ENCODE measurements at places on chromosomes 3 and 15.

DNA sequence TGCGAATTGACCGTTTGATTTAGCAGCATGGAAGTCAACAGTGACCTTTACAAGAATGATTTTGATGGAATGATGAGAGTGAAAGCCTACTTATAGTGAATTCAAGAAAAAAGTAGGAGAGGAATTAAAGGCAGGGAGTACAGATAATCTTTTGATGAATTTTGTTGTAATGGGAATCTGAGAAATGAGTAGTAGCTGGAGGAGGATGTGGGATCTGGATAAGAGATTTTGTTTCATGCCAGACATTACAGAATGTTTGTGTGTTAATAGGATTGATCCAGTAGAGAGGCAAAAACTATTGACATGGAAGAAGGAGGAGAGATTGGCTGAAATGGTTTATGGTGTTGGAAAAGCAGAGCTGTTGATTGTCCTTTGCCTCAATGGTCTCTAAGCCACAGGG is 17.4 kb upstream of the ZNF609 start:
- no peak for DNase-seq

GRCh38 chr15:62287066-62287857 is 122.2 kb upstream of the C2CD4B start:
- DNase-seq: no peak

DNA sequence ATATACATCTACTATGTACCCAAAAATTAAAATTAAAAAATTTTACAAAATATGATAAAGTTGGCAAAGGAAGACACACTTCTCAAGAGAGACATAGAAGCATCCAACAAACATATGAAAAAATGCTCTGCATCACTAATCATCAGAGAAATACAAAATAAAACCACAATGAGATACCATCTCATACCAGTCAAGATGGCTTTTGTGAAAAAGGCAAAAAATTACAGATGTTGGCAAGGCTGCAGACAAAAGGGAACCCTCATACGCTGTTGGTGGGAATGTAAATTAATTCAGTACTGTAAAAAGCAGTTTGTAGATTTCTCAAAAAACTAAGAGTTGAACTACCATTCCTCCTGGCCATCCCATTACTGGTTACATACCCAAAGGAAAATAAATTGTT is 581.7 kb upstream of the CCDC54 start:
- DNase-seq: no peak

GRCh38 chr3:72134989-72135451 is 350.1 kb upstream of the PROK2 start:
- DNase-seq: no peak

- DNase-seq: no peak
These were observed 72.9 kb downstream of the GHSR start for GRCh38 chr3:172375206-172375850.

DNA sequence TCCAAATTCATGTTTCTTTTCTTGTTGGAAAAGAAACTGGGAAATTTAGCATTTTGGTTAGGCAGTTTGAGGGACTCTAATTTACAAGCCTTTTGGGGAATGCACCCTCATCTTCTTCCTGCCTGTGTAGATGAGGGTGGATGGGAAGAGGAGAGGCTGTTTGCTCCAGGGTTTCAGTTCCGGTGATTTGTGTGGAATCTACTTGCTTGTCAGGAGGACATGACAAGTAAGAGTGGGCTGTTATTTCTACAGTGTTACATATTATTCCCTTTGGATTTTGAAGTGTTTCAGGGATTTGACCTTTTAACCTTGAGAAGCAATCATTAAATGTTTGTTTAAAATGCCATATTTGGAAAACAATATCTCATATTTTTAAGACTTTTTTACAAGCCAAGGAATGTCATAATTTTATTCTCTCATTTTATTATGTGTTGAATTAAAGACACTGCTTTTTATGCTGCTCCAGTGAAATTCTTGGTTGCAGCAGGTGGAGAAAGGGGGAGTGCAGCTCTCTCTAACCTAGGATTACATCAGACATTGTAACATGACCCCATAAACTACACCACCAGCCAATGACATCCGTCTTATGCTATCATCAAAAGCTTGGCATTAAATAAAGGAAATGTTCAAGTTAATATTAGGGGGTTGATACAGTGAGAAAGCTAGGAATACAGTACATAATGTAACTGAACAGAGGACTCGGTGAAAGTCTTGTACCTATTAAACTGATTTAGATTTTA is 30.2 kb downstream of the PLAAT1 start:
- DNase-seq: no peak

- DNase-seq: no peak
These were observed 200.4 kb upstream of the TBC1D5 start for GRCh38 chr3:17942856-17943255.

- DNase-seq: no peak
These were observed 622.0 kb downstream of the PYDC2 start for GRCh38 chr3:192082730-192083660.

GRCh38 chr3:81839504-81840094 is 78.2 kb upstream of the GBE1 start:
- no peak for DNase-seq

GRCh38 chr15:78035861-78036476 is 41.5 kb downstream of the TBC1D2B start:
- DNase-seq: no peak

DNA sequence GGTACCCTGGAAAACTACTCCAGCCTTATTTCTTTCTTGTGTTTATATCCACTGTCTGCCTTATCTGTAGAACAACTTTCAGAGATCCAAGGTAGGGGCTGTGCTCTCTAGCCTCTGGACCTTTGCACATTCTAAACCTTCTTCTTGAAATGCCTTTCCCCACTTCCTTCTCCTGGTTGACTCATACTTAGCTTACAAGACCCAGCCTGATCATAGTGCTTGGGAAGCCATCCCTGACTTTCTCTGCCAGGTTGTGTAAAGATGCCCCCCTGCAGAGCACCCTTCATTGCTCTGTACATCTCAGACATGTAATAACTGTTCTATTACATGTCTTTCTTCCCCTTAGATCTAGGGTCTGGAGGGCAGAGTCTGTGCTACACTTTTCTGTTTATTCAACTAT is 50.1 kb downstream of the PPM1L start:
- no peak for DNase-seq

GRCh38 chr3:122728186-122728585 is 47.5 kb downstream of the PARP14 start:
- no peak for DNase-seq

DNA sequence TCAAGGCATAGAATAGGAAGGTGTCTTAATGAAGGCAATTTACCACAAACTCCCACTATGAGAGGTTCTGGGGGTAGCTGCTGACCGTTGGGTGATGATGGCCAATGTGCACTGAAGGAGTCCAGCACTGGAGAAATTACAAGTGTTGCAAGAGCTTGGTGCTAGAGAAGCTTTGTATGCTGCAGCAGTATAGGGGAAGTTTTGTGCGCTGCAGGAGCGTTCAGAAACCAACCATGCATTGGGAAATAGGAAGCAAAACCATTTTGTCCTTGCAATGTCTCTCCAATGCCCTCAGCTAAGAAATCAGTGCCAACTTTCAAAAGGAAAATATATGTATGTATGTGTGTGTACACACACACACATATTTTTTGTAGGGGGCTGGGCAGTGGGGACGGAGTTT is 441.6 kb upstream of the NAALADL2 start:
- no peak for DNase-seq

DNA sequence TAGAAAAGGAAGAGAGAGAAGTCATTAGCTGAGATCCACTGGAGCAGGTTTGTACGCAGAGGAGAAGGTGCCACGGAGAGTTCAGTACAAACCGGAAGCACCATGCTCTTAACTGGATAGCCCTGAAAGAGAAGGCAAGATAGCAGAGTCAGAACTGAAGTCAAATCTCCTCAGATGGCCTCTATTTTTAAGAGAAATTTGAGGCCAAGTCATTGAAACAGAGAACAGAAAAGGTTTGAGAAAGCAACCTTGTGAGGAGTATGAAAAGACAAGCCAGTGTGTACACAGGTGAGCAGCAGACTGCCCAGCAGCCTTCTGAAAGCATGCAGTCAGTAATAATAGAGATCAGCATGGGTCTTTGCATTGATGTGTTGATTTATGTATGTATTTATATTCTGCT is 66.1 kb upstream of the SPRED1 start:
- DNase-seq: no peak

DNA sequence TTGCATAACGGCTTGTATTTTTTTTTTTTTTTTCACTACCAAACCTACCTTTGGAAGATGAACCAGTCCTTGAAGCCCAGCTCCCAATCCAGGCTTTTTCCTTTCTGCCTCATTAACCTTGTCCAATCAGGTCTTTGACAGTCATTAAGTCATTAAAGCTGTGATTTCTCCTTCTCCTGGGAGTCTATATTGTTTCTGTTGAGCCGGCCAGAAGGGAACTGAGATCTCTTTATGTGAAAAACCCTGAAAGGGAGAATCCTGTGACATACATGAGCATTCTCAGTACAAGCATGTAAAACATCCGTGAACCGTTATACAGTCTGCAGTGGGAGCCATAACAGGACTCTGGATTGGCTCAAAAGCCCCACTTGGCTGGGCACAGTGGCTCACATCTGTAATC is 40.0 kb downstream of the ZNF589 start:
- no peak for DNase-seq

GRCh38 chr3:66227915-66228314 is 7.1 kb downstream of the SLC25A26 start:
- no peak for DNase-seq

GRCh38 chr3:33395900-33396299 is 44.3 kb downstream of the UBP1 start:
- no peak for DNase-seq

GRCh38 chr15:56245871-56246814 is 2.5 kb upstream of the RFX7 start:
- DNase-seq: peak; percentile 93

GRCh38 chr15:58715266-58715917 is 34.1 kb downstream of the ADAM10 start:
- DNase-seq: no peak

- DNase-seq: no peak
These were observed 1.8 kb downstream of the DUOX2 start for GRCh38 chr15:45112143-45112590.

- no peak for DNase-seq
These were observed 1294.1 kb downstream of the NSUN3 start for GRCh38 chr3:95356764-95357501.

- no peak for DNase-seq
These were observed 6.9 kb upstream of the CHD2 start for GRCh38 chr15:92893200-92893599.

GRCh38 chr15:70099967-70100473 is 2.3 kb upstream of the TLE3 start:
- DNase-seq: peak; percentile 36

DNA sequence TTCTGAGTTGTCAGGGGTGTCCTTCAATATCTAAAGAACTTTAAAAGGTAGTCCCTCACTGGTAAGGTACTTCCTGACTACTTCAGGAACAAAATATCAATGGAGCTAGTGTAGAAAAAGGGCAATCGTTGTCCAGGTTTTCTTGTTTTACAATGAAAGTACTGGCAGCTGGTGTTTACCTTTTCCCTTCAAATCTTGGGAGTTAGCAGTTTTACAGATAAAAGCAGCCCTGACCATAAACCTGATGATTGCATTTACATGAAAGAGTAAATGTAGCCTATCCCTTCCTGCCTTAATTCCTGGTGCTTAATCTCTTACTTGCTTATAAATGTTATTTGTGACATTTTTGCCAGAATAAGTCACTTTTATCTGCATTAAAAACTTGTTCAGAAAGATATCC is 559.9 kb upstream of the ARPP21 start:
- DNase-seq: no peak

DNA sequence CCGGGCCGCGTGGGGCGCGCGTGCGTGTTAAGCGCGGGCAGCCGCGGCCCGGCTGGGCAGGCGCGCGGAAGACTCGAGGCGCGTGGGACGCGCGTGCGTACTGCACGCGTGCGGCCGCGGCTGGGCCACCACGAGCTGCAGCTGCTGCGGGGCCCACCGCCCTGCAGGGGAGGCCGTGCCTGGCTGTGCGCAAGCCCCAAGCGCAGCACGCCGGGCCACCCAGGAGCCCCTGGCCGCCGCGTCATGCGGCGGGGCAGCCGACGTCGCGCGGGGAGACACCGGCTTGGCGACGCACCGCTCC is 590 bp upstream of the TRIM71 start:
- DNase-seq: peak; percentile 7

DNA sequence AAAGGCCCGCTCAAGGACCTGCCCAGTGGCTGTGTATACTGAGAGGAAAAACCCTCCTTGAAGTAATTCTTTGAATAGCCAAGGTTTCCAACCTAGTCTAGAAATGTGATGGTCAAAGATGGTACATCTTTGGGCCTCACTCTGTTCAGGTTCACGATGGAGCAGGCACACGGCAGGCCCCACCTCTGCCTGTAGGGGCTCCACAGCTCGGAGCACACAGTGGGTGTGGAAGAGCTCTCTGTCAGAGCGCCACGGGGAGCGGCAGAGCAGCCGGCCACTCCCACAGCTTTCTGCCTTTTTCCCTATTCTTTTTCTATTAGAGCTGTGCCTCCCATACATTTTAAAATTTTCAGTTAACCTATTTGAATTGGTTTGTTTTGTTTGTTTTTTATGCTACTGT is 89.5 kb downstream of the CTNNB1 start:
- no peak for DNase-seq

GRCh38 chr3:88416436-88416835 is 266.7 kb downstream of the C3orf38 start:
- no peak for DNase-seq

DNA sequence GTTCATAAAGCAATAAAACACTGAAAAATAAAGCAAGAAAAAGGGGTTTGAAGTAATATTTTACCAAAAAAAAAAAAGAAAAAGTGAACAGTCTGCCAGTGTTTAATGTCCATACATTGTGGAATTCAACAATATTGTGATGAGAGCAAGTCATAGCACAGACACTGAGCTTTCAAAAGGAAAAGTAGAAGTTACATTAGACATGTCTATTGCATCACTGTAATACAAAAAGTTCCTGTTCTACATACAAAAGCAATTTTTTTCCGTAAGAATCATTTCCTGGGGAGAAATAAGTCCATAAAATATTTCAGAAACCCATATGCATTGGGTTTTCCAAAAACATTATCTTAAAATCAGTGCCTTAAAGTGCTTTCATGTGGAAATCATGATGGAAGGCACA is 11.8 kb upstream of the HDC start:
- no peak for DNase-seq

GRCh38 chr3:171956181-171956683 is 83.1 kb upstream of the FNDC3B start:
- no peak for DNase-seq

DNA sequence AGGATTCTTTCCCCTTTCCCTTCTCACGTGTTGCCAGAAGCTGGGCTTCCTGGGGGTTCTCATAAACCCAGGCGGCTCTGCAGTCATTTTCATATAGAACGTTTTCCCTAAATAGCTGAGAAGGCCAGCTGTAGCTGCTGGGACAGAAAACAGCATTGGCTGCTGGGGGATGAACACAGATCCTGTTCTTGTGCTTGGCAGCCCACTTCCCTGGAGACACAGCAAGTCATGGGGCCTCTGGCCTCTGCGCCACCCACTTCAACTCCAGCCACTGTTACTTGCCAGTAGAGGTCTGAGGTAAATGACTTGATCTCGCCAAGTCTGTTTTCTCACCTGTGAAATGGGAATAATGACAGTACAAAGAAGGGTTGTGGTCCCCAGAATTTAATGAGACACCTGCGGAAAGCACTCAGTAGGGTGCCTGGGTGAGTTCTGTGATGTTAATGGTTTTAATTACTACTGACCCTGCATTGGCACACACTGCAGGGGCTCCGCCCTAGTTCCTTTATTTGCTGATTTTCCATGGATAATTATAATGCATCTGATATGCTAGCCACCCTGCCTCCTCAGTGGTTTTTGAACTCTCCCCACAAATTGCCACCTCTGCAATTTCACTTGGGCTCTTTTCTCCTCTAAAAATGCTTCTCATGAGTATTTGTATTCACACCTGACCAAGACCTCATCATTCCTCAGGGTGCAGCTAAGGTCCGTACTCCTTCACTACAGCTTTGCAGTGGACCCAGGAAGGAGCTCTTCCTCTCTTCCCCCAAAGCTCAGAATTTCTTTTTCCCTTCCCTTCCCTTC is 274.7 kb downstream of the RPLP1 start:
- DNase-seq: no peak

Measured in activated CD4-positive, alpha-beta T cell treated with anti-CD3 and anti-CD28 coated beads for 48 hours (primary cell).